ENCODE measurements at places on chromosomes 1 and 21.

DNA sequence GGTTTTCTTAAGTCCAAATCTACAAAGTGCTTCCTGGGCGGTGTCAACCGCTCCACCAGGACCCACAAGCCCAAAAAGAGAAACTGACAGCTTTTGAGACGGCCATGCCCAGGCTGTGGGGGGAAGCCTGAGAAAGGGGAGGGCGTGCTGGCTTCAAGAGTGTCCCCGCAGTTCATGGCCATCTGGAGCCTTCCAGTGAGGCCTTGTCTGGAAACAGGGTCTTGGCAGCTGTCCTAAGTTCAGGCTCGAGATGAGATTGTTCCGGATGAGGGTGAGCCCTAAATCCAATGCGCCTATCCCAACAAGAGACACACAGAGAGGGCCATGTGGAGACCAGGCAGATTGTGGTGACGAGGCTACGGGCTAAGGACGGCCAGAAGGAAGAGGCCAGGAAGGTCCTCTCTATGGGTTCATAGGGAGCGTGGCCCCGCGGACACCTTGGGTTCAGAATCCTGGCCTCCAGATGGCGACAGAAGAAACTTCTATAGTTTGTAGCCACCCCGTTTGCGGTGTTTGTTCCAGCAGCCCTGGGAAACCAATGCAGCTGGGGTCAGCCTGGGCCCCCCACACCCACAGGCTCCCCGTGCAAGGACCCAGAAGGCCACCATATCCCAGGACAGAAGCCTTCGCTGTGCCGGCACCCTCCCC lies 70.2 kb downstream of the ARHGEF16 start:
- DNase-seq = no peak

- DNase-seq = peak; percentile 80
Measured at GRCh38 chr1:109906160-109906838, 4.3 kb upstream of the CSF1 start.

GRCh38 chr1:204503122-204503912 lies 8.7 kb upstream of the PIK3C2B start:
- DNase-seq = peak; percentile 37

GRCh38 chr21:45467221-45467779 lies 62.3 kb downstream of the COL18A1 start:
- DNase-seq = no peak

DNA sequence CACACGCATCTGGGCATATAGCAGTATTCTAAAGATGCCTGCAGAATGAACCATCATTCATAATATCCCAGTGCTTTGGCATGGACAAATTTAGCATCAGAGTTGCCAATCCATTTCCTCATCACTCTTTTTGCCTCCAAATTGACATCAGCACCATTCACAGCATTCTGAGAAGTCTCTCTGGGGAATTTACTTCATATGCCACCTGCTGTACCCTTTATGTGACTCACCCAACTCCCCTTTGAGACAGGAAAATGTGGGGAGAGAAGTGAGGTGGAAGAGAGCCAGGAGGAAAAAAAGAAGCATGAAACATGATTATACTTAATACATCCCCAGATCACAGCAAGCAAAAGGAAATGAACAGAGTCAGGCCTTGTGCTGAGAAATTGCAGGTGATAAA lies 37.4 kb downstream of the RAB3B start:
- no peak for DNase-seq

- DNase-seq = no peak
Measured at GRCh38 chr1:31625561-31626222, 8.2 kb downstream of the HCRTR1 start.

GRCh38 chr1:171487038-171487437 lies 1.7 kb downstream of the PRRC2C start:
- no peak for DNase-seq

GRCh38 chr1:233981042-233981675 lies 76.7 kb downstream of the SLC35F3 start:
- no peak for DNase-seq

- DNase-seq = no peak
Measured at GRCh38 chr1:201884425-201884824, 4.3 kb upstream of the SHISA4 start.

- no peak for DNase-seq
Measured at GRCh38 chr1:24226749-24227148, 39.7 kb upstream of the IFNLR1 start.

DNA sequence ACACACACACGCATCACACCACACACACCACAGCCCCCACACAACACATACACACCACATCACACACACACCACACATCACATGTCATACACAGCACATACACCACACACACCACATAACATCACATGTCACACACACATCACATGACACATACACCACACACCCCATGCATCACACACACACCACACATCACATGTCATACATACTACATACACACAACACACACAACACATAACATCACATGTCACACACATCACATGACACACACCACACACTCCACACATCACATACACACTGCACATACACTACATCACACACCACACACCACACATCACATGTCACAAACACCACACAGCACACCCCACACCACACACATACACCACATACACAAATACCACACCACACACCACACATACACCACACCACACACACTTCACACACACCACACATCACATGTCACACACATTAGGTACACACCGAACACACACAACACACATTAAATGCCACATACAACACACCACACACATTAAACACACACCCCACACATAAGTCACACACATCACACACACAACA lies 1.8 kb downstream of the LYPD8 start:
- no peak for DNase-seq

GRCh38 chr1:234980291-234980644 lies 148.4 kb downstream of the TOMM20 start:
- no peak for DNase-seq

DNA sequence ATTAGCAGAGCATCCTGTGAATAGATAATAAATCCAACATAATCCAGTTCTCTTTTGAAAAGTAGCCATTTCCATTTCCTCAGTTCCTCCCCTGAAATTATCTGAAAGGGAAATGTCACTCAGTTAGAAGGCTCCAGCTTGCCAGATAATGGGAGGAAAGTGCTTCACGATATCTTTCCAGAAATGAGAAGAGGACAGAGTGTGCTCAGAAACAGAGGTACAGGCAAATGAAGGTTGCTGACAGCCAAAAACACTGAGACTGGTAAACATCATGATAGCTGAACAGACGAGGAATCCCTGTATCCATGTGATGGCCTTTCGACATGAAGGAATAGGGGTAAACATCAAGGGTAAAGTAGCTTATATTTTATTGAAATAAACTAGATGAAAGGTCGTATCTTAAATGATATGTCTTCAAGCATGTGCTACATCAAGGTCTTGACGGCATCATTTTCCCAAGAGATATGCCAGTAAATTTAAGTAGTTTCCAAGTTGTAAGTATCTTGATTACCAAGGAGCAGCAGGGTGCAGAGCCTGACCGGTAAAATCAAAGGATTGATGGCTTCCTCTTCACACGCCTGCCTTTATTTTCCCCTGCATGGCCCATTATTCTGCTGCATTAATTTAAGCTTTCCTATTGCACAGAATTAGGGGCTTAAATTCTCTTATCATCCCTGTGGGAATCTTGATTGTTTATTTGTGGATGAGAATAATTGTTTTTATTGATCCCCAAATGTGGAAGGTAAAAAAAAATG lies 244.3 kb upstream of the ST6GALNAC5 start:
- DNase-seq = no peak

DNA sequence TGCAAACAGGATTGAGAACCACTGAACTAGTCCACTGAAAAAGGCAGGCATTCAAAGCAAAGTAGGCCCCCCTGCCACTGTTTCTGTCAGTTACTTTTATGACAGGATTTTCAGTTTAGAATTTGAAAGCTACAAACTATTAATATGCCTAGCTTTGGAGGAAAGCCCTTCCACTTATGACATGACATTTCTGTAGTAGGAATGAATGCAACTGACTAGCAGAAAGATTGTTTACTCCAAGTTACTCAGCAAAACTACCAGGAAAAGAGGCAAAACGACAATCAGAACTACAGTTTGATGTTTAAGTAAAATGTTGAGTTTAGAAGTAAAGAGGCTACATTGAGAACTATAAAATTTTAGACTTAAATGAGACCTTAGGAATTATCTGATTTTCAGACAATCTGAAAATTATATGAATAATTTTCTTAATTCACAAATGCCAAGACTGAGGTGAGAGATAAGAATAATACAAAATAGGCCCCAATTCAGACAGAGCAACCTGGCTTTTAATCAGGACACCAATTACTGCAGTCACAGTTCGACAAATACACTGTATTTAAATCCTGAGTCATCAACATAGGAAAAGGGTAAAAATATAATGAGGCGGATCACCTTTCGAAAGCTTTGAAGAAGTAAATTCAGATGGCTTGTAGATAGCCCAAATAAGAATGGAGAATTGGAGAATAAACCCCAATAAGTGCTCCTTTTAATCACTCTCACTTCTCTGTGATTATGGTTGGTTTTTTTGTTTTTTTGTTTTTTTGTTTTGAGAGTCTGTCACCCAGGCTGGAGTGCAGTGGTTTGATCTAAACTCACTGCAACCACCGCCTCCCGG lies 2.2 kb downstream of the PRKAB2 start:
- DNase-seq = no peak

- DNase-seq = no peak
Measured at GRCh38 chr1:183148599-183148998, 37.5 kb upstream of the LAMC2 start.

GRCh38 chr1:27660300-27660835 lies 11.6 kb downstream of the IFI6 start:
- DNase-seq = no peak

GRCh38 chr1:8090241-8090702 lies 64.2 kb upstream of the ERRFI1 start:
- no peak for DNase-seq

DNA sequence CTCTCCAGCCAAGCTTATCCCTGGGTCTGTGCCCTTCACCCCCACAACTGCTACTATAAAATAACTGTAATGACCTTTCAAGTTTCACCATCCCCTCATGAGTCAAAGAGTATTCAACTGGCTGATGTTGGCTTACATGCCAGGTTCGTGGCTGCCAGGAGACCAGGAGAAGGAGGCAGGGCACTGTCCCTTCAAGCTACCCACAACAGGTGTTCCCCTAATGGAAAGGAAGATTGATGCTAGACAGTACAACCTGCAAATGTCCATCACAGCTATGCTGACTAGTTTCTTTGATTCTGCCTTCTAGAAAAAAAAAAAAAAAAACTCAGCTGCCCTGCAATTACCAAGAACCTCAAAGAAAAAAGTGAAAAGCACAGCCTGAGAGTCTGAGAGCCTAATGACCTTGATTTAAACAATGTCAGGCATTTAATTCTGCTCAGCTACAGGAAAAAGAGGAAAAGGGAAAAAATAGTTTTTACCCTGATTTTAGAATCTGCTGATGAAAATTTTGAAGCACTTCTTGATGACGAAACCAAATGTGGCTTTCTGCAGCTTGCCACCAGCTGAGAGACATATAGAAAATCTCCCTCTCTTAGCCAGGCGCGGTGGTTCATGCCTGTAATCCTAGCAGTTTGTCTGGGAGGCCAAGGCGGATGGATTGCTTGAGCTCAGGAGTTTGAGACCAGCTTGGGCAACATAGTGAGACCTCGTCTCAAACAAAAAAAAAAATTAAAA lies 82.7 kb upstream of the ROR1 start:
- DNase-seq = no peak

- DNase-seq = no peak
Measured at GRCh38 chr1:54571326-54571725, 23.3 kb downstream of the ACOT11 start.

- DNase-seq = no peak
Measured at GRCh38 chr1:229882621-229883020, 184.4 kb upstream of the GALNT2 start.

GRCh38 chr1:178797590-178797989 lies 72.5 kb downstream of the RALGPS2 start:
- no peak for DNase-seq

- no peak for DNase-seq
Measured at GRCh38 chr1:167210966-167211674, 9.6 kb upstream of the POU2F1 start.

DNA sequence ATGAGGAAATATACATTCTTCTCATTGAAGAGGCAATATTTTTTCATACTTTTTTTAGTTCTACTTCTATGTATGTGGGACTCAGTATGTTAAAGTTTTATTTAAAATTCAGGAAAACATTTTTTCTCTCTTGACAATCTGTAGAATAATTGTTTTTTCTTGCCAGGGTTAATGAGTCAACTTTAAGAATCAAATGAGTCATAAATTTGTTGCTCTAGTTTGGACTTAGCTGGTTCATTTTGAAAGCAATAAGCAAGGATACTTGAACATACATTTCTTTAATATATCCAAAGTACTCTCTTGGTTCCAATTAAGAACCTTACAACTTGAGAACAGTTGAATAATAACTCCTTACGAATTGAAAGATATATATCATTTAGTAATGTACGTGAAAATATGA lies 1145.3 kb upstream of the B3GALT2 start:
- no peak for DNase-seq

DNA sequence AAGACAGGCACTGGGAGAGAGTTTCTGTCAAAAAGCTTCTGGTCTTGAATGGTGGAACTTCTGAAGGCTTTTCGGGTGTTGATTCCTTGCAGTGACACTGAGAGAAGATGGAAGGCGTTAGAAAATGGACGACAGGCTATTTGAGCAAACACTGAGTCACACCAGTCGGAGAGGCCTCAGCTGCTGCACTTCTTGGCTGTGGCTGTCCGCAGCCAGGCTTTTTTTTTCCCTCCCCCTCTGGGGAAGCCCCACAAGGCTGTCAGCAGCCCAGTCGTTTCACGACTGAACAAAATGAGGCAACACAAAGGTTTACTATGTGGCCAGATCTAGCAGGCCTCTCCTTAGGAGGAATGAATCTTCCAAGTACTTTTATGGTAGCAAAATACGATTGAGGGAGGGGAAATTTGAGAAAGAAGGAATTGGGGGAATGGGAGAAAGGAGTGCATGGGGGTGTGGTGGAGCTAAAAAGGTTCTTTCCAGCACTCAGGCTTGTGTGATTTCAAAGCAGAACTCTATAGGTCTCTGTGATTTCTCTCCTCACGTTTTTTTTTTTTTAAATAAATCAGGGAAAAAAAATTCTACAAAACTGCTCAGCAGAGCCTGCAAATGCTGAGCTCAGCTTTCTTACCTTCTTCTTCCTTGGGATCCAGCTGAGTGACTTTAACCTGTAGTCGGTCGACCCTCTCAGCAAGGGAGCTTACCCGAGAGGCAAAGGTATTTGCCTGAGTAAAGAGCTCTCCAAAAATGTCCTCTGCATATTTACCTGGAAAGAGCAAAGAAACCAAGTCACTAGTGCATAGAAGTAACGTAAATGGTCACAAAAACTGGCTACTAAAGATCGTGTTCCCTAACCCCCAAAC lies 26.1 kb downstream of the GPR3 start:
- DNase-seq = no peak

GRCh38 chr1:52615489-52616042 lies 13.4 kb downstream of the GPX7 start:
- DNase-seq = no peak

DNA sequence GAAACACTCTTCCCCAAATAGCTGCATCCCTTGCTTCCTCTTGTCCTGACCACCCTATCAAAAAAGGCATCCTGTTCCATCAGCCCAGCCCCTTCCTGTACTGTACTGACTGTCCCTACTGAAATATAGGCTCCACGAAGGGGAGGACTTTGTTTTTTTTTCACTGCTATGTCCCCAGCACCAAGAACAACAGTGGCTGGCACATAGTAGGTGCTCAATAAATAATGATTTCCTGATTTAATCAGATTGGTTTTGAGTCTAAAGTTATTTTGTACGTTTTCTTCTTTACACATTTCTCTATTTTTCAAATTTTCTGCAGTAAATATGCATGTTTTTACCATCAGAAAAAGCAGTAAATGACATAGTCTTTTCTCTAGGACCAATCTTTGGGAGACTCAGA lies 73.9 kb downstream of the CD58 start:
- DNase-seq = no peak

- no peak for DNase-seq
Measured at GRCh38 chr1:58469016-58469415, 77.5 kb downstream of the OMA1 start.

GRCh38 chr1:48054232-48054631 lies 57.0 kb upstream of the TRABD2B start:
- no peak for DNase-seq

Measured in germinal center (tissue), 1 donor.